ENCODE measurements at places on chromosomes 12 and 14.

DNA sequence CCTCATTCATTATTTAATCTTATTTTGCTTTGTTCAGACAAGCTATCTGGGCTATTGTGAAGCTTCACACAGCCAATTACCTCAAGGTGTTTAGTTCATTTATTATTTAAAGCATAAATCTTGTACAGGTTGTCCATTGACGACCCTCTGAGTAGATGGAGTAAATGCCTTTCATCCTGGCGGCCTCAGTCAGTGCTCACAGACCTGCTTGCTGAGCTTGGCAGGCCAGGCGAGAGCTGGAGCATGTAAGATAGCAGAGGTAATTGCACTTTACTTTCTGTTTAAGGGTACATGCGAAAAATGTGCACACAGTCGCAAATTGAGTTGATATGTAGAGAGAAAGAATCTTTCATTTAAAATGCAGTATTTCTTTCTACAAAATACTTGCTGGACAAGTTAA lies 224.4 kb downstream of the NPAS3 start:
- DNase-seq: no peak

DNA sequence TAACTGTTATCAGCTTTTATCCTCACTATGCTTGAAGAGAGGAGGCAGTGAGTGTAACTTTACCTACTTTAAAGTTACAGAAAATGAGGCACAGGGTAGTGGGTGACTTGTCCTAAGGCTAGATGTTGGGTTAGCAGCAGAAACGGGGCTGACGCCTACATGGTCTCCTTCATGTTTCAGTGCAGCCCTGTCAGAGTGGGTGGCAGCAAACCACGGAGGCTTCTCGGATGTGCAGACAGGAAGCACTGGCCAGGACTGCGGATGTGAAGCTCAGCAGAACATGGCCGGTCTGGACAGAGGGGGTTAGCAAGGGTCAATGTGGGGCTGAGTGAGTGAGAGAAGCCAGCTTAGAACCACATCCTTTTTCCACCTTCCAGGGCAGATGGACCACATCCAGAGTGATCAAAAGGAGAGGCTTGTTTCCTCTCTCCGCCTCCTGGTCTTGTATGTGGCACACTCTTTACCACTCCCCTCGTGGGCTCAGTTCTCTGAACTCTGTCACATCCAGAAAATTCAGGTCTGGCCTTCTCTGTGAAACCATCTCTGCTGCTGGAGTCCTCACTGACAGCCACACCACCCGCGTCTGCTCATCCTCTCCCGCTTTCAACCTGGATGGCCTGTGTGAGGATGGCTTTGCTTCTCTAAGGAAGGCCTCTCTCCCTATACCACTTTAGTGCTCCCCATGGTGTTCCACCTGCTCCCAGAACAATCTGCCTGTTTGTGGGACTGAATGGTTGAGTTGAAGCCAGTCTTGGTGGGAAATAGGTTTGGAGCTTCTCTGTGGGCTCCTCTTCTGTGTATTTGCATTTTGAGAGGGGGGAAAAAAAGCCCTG lies 14.1 kb downstream of the SUSD6 start:
- no peak for DNase-seq

DNA sequence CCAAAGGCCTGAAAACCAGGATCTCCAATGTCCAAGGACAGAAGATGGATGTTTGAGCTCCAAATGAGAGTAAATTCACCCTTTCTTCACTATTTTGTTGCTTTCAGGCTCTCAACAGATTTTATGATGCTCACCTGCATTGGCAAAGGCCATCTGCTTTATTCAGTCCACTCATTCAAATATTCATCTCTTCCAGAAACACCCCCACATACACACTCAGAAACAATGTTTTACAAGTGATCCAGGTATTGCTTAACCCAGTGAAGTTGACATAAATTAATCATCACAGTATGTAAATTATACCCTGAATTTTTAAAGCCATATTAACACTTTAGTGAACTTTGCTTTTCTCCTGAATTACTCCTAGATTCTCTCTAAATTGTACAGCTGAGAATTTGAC lies 63.3 kb downstream of the DUSP6 start:
- DNase-seq: no peak

DNA sequence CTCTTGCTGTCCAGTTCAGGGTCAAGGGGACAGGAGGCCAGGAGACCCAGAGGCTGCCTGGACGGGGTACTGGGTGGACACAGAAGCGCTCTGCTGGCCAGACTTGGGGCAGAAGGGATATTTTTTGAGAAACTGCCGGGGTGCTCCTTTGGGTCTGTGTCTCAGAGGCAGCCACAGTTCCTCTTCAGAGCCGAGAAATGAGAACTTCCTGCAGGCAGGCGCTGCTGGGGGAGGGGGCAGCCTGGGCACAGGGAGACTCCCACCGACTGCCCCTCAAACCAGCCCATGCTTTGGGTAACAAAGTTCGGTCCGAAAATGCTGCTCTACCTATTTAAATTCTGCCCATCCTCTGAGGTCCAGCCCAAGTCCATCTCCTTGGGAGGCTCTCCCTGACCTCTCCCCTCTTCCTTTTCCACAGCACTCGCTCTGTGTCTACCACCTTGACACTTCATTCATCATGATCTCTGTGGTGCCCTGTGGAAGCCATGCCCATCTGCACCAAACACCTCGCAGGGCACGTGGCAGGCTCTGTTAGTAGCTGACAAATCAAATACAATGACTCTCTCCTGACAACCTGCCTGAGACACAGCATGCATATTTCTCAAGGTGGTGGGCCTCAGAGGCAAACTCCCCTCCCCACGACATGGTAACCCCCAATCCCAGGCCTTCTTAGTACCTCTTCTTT lies 16.4 kb downstream of the HDAC7 start:
- DNase-seq: no peak

DNA sequence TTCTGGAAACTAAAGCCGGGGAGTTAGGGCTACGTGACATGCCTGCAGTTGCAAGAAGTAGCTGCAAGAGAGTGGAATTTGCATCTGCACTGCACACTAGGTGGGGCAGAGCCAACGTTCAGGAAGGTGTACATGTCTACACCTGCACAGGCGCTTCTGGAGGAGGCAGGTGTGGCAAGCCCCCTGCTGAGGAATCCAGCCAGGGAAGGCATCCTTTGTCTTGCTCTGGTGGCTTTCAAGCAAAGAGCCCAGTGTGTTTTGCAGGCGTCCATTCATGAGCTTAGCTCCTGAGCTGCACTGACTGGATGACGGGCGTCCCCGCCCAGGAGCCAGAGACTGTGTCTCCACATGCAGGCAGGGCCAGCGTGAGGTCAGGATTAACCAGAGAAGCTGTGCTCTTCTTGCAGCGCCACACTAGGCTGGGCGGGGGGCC lies 116.3 kb downstream of the ZFP36L1 start:
- no peak for DNase-seq

- DNase-seq: no peak
Observed at GRCh38 chr12:127526925-127527324, 740.0 kb upstream of the TMEM132C start.

DNA sequence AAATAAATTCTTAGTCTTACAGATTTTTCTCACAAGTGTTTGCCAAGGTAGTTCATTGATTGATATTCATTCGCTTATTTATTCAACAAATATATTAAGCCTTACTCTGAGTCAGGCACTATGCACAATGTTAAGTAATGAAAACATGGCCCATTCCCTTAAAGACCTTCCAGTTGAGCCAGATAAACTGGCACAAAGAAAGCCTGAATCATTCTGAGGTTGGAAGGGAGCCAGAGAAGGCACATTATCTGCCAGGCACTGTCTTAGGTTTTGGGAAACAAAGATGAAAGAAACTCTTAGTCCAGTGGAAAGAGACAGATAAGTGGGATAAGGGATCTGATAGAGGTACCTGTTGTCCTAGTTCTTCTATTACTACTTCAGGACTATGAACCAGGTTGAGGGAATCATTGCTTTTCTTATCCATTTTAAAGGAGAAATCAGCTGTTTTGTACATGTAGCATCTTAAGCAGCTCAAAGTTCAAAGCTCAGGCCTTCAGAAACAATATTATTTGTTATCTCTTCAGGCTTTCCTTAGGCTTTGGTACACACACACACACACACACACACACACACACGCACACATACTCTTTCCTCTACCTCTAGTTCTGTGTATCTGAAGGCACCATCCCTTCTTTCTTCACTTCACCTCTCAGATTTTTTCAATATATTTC lies 27.0 kb downstream of the PDE6H start:
- DNase-seq: no peak

- no peak for DNase-seq
Observed at GRCh38 chr14:75096959-75097358, 27.5 kb downstream of the ZC2HC1C start.

DNA sequence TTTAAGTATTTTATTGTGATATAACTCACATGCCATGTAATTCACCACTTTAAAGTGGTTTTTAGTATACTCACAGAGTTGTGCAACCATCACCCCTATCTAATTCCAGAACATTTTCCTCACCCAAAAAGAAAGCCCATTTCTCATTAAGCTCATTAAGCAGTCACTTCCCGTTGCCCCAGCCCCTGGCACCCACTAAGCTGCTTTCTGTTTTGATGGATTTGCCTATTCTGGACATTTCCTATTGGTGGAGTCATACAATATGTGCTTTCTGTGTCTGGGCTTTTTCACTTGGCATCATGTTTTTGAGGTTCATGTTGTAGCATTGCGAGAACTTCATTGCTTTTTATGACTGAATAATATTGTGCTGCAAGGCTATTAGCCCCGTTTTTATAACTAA lies 66.0 kb downstream of the ARL6IP4 start:
- DNase-seq: no peak

- DNase-seq: no peak
Observed at GRCh38 chr14:55381561-55381960, 30.1 kb downstream of the ATG14 start.

DNA sequence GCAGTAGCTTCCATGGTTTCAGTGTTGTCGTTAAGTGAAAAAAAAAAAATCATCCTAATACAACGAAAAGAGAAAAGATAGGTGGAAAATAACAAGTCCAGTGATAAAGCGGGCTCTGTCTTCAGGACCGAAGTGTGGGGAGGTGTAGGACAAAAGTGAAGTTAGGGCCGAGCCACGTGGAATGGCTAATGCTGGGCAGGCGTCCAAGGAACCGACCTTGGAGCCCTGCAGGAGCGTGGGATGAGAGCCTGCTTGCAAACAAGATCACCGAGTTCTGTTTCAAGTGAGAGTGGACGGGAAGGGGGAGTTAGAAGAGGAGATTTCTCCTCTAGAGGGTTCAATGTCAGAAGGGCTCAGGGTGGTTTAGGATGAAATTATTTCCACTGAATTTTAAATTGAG lies 22.2 kb downstream of the A2ML1 start:
- DNase-seq: no peak

DNA sequence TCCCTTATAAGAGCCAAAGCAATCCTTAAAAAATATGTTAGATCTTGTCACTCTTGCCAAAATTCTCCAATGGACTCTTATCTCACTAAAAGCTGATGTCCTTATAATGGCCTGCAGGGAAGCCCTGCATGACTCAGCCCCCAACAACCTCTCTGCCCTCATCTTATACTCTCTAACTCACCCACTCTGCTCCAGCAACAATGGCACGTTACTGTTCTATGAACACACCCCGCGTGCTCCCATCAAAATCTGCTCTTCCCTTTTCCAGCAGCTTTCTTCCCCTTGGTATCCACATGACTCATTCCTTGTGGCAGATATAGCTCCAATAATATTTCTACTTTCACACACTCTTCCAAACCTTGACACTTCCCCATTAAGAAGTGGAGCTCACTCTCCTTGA lies 108.1 kb downstream of the DENND5B start:
- DNase-seq: no peak

GRCh38 chr12:14540801-14541462 lies 26.8 kb downstream of the PLBD1 start:
- no peak for DNase-seq

DNA sequence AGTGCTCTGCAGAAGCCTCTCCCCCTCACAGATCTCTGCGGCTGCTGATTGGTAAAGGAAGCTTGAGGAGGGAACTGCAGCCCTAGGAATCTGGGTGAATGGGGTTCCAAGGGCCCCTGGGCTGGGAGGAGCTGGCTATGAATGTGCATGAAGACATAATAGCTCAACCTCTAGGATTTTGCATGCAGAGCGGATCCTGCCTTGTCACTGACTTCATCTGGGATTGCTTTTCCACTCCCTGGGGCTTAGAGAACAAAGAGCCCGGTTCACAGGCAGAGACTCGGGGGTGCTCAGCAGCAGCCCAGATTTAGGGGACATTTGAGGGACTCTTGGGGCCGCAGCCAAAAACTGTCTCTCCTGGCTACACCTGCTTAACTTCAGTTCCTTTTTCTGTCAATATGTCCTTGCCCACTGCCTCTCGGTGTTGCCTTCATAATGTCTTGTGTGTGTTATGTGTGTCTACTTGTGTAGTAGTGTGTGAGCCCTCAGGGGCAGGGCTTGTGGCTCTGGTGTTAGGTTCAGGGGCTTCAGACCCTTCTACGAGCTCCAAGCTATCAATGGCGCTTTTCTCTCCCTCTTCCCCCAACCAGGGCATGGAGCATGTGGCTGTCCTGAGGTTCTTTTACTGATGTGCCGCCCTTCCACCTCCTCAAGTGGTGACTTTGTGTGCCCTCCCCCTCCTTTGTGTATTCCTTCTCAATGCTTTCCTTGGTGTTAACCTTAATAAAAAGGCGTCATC lies 1.9 kb downstream of the CCDC184 start:
- no peak for DNase-seq

DNA sequence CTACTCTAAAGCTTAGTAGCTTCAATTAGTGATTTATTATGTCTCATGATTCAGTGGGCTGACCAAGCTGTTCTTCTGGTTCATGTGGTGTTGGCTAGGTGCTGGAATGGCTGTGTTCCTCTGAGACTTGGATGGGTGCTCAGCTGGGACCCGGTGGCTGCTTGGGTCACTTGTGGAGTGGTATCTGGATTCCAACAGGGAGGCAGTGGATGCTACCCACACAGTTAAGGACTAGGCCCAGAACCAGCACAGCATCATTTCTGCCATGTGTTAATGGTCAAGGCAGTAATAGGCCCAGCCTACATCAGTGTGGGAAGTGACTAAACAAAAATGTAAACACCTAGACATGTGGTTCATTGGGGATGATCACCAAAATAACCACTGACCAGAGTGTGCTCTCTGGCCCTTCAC lies 72.2 kb downstream of the FGD4 start:
- no peak for DNase-seq

DNA sequence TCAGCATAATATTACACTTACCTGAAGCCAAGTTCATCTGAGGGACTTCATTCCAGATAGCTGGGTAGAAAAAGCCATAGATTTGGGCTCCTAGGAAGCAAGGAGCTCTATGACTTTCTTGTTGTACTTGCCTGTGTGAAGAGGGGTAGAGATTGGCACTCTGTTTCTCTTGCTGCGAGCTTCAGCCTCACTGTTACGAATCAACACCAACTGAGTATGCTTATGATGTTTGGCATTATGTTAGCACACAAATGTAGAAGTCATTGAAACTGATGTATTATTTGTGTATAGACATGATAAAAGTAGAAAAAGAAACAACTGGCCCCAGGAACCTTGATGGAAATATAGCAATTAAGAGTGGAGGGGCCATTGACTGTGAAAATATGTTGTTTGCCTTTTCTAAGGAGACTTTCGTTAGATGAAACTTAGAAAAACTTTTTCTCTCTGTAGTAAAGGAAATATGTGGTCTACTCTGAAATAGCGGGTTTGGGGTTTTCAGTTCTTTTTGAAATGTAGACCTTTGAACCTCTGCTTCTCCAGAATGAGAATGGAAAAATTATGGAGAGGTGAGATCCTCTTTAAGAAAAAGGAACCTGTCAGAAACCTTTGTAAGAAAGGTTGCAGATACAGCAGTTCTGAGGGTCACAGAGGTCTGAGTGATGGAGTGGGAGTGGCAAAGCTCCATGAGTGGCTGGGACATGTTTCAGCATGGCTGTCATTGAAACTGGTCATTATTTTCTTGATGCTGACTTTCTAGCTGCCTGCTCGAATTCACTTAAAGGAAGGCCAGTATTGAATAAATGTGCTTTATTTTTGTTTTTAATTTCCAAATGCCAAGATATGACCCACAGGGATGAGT lies 159.9 kb downstream of the GCH1 start:
- DNase-seq: no peak

All from fibroblast of skin of left quadriceps (primary cell).